ENCODE measurements at places on chromosomes 1 and 21.

- DNase-seq: no peak
These were observed 9.5 kb downstream of the ITLN2 start for GRCh38 chr1:160945079-160945478.

GRCh38 chr1:160653620-160654016 lies 6.8 kb upstream of the SLAMF1 start:
- DNase-seq: no peak

GRCh38 chr21:41066086-41066938 lies 101.6 kb upstream of the BACE2 start:
- DNase-seq: no peak

DNA sequence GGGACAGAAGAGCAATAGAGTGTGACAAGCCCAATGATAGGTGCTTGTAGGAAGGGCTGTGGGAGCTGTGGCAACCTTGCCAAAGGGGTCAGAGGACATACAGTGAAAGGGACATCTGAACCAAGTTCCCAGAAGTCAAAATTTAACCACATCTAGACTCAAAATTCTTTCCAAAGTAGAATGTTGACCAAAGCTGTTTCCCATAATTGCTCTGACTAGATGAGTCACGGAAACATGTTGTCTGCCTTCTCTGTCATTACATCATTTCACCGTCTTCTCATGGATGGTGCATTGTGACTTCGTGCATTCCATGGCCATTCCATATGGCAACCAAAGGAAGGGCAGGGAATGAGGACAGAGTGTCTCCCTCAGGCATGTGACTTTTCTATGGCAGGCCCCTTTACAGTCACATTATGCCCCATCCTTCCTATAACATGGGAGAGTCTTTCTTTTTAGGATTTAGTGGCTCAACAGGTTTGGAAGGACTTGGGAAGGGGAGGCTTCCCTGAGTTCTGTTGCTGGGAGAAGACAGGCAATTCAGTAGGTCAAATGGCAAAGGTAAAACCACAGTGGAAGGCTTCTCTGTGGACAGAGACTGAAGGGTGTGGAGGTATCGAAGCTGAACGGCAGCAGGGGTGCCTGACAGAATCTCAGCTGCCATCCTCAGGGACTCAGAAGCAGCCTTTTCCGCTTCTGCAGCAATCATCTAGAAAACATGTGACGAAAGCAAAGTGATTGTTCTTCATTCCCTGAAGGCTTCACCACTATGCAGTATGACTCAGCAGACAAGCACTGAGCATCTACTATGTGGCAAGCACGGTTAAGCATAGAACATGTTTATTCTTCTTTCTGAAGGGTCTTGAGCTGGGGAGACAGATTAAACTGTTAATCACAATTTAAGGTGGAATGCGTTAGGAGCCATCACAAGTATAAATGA lies 24.7 kb downstream of the NPHS2 start:
- DNase-seq: no peak

GRCh38 chr1:77652268-77652667 lies 30.2 kb downstream of the ZZZ3 start:
- no peak for DNase-seq

DNA sequence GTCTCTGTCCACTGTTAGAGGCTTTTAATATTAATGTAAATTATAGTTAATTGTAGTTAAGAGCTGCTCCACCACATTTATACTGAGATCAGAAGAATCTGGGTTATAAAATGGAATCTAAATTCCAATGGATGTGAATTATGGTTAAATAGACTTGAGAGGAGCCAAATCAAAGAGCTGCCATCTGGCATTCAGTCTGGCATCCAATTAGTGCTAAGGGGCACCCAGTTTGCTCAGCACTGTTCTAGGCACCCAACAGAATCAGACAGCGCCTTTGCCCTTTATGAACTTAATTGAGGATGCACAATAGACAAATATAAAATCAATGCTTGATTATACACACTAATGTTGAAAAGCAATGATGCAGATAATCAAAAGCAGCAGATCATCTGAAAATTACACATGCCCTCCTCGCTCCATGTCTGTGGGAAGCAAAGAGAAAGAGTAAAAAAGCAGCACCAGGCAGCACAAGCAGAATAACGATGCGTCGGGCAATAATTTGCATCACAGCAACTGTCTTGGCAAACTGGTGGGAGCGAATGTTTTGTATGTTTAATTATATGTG lies 310.1 kb downstream of the BRINP2 start:
- DNase-seq: no peak

GRCh38 chr1:85225624-85226380 lies 25.0 kb upstream of the SYDE2 start:
- DNase-seq: no peak

- no peak for DNase-seq
These were observed 254.2 kb upstream of the RRP15 start for GRCh38 chr1:218030846-218031245.

- no peak for DNase-seq
These were observed 197.6 kb upstream of the UBE2U start for GRCh38 chr1:64005801-64006200.

- DNase-seq: no peak
These were observed 27.8 kb downstream of the RPAP2 start for GRCh38 chr1:92326681-92327080.

- DNase-seq: no peak
These were observed 235.6 kb upstream of the CACYBP start for GRCh38 chr1:174764191-174764590.

- DNase-seq: no peak
These were observed 120.4 kb upstream of the PTGFR start for GRCh38 chr1:78370356-78370755.

GRCh38 chr21:43829575-43830119 lies 35.4 kb upstream of the AGPAT3 start:
- DNase-seq: no peak

- no peak for DNase-seq
These were observed 155.0 kb upstream of the BEND5 start for GRCh38 chr1:48931506-48932192.

- no peak for DNase-seq
These were observed 3.2 kb upstream of the PROX1 start for GRCh38 chr1:213984387-213985208.

GRCh38 chr1:26373281-26373680 lies 731 bp upstream of the ZNF683 start:
- peak; percentile 25 for DNase-seq

DNA sequence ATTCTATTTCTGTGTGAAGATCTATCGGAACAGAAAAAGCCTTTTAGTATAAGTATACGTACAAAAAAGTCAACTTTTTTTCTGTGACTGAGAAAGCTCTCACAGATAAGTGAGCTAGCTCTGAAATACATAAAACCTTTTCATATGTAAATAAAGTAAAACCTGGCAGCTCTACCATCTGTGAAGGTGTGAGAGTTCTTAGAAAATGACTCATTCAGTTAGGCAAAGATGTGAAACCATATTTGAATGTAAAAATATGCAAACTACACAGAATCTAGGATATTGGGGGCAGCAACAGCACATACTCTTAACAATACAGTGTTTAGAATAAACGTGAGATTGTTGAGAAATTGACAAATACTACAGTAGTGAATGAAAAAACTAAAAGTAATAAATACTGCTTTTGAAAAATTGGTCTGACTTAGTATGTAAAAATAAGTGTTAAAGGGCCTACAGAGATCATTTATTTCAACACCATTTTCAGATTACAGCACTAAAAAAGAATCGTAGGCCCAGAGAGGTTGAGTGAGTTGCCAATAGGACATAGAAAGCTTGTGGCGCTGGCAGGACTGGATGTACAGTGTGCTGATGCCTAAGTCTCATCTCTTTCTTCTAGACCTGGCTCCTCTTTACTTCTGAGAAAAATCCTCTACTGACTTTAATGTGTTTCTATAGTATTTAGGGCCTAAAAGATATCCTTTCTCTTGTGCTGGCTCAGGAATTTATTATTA lies 19.8 kb downstream of the ATP6V1G3 start:
- no peak for DNase-seq

DNA sequence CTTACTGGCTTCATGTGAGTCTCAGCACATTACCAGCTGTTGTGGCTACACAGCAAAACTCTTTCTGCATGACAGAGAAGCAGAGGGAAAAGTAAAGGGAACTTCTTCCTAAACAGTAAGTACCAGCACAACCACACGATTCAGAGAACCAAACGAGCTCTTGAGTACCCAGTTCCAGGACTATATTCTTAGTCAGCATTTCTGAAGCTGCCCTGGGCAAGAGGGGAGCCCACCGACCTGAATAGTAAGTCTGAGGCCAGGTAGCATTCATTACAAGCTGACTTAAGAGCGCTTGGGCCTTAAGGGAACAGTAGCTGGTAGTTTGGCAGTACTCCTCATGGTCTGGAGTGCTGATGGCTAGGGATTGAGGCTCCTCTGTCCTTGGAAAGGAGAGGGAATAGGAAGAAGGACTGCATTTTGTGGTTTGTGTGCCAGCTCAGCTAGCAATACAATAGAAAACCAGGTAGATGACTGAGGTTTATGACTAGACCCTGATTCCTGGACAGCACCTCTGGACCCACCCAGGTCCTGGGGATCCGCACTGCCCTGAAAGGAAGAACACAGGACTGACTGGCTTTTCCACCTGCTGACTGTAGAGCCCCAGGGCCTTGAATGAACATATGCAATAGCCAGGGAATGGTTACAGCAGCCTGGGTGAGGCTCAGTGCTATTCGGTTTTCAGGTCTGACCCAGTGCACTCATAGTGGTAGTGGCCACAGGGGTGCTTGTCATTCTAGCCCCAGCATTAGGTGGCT lies 396.8 kb upstream of the PRMT6 start:
- DNase-seq: no peak

- no peak for DNase-seq
These were observed 2.7 kb downstream of the ATF3 start for GRCh38 chr1:212611000-212611948.
